Fibroblast of the conjunctiva (primary cell): ENCODE measurements at places on chromosomes 4 and X.

- DNase-seq = no peak
Measured at GRCh38 chr4:8157496-8157895, 1.1 kb downstream of the ABLIM2 start.

DNA sequence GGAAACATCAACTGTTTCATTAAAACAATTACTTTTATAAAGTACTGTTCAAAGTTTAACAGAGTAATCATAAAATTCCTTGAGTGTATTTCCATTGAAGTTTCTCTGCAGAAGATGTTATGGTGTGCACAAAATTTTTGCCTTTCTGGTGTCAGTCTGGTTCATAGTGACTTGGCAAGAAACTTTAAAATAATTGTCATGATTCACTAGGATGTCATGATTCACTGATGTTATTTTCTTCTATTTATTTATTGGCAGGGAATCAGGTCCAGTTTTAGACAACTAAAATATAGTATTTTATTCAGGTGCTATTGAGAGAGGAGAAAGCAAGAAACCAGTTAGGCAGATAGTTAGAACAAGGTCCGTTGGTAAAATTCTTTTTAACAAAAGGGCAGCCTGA is 3.8 kb downstream of the UGT2A1 start:
- no peak for DNase-seq

DNA sequence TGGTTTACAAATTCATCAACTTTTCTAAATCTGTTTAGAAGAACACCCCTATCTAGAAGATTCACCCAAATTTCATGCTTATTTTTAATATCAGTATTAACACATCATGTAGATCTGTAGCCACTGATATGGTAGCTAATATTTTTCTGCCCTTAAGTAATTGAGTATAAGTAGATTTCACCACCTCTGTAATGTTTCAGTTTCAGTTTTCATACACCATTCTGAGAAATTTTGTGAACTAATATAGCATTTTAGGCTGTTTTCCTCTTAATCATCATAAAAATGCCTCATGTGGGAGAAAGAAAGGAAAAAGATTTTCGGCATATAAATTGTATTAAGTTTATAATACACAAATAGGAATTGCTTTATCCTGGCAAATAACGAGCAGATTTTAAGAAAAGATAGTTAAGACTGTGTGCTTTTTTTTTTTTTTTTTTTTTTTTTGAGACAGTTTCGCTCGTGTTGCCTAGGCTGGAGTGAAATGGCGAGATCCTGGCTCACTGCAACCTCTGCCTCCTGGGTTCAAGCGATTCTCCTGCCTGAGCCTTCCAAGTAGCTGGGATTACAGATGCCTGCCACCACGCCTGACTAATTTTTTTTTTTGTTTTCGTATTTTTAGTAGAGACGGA is 21.4 kb upstream of the RBPJ start:
- no peak for DNase-seq

GRCh38 chrX:45502396-45502795 is 301.7 kb upstream of the DIPK2B start:
- DNase-seq = no peak
